ENCODE measurements at places on chromosomes 12 and 14.

DNA sequence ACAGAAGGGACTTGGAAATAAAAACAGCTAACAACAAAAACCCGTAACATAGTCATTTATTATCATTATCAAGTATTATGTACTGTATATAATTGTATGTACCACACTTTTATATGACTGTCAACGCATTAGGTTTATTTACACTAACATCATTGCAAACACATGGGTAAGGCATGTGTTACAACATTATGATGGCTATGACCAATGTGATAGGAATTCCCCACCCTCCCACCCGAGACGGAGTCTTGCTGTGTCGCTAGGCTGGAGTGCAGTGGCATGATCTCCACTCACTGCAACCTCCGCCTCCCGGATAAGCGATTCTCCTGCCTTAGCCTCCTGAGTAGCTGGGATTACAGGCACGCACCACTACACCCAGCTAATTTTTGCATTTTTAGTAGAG, 82.6 kb downstream of the ERC1 start:
- no peak for DNase-seq

DNA sequence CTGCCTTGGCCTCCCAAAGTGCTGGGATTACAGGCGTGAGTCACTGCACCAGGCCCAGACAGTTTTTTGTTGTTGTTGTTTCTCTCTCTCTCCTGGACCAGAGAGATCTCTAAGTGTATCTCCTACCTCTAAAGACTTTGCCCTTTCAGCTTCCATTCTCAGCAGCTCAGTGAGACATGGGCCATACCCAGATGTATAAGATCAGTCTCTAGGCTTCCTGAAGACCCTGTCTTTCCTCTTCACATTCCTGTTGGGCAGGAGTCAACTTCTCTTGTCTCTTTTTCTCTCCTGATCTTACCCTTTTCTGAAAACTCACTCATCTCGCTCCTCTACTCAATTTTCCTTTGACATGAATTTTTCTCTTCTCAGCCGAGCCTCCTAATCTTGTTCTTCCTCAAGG, 42.0 kb downstream of the KCNK13 start:
- DNase-seq, result no peak

GRCh38 chr12:3537719-3538465, 46.9 kb downstream of the PRMT8 start:
- DNase-seq, result peak; percentile 75

DNA sequence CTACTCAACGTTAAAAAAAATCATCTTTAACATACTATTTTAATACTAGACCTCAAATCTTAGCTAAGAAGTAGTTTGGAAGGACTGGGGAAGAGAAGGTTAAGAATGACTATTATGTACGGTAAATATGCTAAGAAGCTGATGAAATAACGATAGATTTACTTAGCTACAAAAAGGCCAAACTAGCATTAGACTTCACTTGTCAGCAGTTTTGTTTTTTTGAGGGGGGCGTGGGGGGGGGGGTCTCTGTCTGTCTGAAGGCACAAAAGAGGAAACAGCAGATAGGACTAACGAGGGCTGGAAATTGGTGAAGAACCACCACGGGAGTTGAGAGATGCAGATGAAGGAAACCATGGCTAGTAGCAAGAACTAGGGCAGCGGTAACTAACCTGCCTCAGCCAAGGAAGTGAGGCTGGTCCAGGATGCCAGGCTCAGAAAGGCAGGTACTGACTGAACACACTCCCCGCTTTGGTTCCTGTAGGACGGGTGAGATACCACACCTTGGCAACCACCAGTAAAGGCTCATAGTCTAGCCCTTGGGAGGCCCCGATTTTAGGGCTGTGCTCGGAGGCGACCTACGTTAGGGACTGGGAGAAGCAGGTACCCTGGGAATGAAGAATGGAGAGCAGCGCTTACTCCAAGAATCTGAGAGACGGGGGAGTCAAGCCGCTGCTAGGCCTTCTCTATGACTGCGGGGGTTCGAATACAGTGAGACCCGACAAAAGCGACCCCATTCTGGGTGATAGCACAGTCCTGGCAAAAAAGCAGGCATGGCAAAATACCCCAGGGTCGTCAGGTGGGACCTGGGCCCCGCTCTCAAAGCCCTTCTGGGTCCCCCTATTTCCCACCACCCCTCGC, 675 bp downstream of the NEDD8 start:
- DNase-seq, result no peak

- no peak for DNase-seq
These were observed 6.2 kb downstream of the IRAK3 start for GRCh38 chr12:66195242-66195641.

DNA sequence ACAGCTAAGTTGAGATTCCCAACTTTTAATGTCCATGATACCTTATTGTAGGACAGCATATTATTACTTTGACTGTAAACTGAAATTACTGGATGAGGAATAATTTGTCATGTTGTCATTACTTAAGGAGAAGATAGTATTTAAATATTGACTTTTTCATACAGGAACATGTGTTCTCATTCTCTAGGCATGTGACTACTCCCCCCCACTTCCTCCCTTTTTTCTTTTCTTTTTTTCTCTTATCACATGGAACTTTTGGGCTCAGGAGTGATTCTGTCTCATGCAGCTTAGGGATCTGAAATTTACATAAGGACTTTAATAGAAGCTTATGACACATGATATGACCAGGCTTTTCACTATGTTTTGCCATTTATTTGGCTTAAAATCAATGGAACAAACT, 127.7 kb upstream of the SLCO1C1 start:
- no peak for DNase-seq

- DNase-seq, result no peak
These were observed 69.3 kb downstream of the RIN3 start for GRCh38 chr14:92582706-92583452.

DNA sequence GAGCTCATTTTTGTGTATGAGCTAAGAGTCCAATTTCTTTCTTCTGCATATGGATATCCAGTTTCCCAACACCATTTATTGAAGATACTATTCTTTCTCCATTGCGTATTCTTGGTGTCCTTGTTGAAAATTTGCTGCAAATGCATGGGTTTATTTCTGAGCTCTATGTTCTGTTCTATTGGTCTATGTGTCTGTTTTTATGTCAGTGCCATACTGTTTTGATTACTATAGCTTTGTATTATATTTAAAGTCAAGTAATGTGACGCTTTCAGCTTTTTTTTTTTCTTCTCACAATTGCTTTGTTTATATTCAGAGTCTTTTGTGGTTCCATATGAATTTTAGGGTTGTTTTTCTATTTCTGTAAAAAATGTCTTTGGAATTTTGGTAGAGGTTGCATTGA, 247.1 kb upstream of the TBX3 start:
- DNase-seq, result no peak

DNA sequence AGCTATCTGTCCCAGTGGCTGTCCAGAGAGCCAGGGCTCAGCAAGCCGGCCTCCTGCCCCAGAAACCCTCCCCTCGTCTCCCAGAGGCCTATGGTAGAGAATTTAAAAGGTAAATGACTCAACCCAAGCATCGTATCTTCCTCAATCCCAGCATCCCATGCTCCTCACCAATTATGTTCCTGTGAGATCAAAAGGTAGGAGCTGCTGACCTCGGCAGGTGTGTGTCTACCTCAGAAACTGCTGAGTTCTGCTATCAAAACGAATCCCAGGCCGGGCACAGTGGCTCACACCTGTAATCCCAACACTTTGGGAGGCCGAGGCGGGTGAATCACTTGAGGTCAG, 49.3 kb downstream of the FOXN3 start:
- peak; percentile 63 for DNase-seq

- no peak for DNase-seq
These were observed 14.3 kb downstream of the SYNDIG1L start for GRCh38 chr14:74411671-74412070.

GRCh38 chr14:32014057-32014456, 63.0 kb upstream of the ARHGAP5 start:
- no peak for DNase-seq

- DNase-seq, result peak; percentile 69
These were observed 132.7 kb downstream of the PPFIA2 start for GRCh38 chr12:81626406-81626805.

DNA sequence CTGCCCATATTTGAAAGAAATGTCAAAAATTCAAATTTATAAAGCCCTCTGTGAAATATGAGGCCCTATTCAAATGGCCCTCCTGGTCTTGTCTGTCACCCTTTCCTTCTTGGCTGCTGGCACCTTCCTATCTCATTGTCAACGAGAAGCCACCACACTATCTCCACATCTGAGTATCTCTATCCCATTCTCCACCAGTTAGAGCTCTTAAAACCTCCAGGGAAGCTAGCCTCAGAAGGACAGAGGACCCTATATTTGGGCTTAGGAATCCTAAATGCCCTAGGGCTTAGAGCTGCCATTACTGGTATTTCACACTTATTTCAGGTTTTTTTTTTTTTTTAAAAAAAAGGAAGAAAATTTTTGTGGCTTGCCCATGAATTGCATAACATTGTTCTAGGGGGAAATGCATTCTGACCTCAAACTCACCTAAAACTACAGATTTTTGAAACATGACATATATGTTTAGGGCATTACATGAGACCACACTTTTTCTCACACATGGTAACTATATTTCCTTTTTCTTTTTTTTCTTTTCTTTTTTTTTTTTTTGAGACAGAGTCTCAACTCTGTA, 25.0 kb downstream of the SLC25A21 start:
- DNase-seq, result no peak

DNA sequence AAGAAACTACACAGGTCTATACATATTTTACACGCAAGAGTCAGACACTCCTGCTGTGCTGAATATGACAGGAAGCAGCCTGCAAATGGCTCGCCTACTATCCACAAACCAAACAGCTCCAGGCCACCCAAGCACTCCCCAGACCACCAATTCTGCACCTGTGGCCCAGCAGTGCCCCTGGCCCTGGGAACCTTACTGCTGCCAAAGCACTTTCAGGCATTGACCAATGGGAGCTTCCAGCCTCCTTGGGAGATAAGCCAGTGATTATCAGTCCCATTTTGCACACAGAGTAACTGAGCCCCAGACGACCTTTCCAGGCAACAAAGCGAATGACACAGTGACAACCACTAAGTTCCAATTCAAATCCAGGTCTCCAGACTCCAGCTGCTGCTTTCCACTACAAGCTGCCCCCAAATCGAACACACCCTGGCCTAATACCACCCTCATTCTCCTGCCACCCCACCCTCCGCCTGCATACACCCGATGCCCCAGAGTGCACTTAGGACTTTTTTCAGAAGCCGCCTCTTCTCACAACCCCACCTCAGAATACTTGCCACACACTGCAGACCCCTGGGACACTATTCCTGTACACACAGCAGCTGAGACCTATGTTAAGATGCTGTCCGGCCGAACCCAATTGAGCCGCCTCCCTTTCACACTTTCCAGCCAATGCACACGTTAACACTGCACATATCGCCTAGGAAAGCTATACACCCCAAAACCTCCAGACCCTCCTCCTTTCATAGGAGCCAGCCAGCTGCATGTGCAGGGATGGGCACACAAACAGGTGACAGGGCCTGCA, 126.1 kb upstream of the PRMT8 start:
- no peak for DNase-seq

GRCh38 chr12:108324351-108325017, 14.6 kb downstream of the CMKLR1 start:
- no peak for DNase-seq

GRCh38 chr12:3432176-3432742, 58.7 kb upstream of the PRMT8 start:
- no peak for DNase-seq

- no peak for DNase-seq
These were observed 8.7 kb downstream of the CFAP251 start for GRCh38 chr12:121926874-121927706.

All from G401 (cell line).